ENCODE measurements at places on chromosomes 1 and 21.

DNA sequence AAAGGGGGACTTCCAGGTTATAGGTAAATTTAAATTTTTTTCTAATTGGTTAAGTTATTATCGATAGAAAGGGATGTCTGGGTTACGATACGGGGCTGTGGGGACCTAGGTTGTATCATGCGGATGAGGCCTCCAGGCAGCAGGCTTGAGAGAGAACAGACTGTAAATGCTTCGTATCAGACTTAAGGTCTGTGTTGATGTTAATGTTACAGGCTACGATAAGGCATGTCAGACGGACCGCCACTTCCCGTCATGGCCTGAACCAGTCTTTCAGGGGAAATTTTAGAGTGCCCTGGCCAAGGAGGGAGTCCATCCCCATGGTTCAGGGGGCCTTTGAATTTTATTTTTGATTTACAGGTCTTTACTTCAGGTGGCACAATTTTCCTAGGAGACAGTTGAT is 16.7 kb downstream of the ABCG1 start:
- no peak for DNase-seq

- no peak for DNase-seq
Measured at GRCh38 chr1:82564333-82564732, 763.6 kb downstream of the ADGRL2 start.

DNA sequence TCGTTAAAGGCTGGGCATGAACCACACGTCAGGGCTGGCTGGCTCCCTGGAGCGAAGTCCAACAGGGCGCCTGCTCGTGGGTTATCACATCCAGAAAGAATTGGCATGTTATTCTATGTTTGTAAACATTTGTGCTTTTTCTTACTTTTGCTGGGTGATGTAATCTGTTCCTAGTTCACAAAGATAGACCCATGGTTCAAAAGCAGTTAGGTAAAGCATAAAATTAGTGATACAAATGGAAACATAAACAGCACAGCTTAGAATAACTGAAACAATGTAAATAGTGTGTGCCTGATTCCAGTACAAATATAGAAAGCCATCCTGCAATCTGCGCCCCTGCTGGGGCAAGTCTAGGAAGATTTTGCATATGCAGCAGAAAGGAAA is 184.0 kb upstream of the C1orf174 start:
- no peak for DNase-seq

- DNase-seq, result no peak
Measured at GRCh38 chr1:9630331-9631111, 21.0 kb upstream of the PIK3CD start.

DNA sequence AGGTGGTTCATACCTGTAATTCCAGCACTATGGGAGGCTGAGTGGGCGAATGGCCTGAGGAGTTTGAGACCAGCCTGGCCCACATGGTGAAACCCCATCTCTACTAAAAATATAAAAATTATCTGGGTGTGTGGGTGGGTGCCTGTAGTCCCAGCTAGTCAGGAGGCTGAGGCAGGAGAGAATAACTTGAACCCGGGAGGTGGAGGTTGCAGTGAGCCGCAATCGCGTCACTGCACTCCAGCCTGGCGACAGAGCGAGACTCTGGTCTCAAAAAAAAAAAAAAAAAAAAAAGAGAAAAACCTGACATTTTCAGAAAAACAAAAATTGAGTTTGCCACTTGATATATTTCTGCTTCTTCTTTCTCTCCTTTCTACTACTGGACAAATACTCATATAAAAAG is 24.3 kb downstream of the CA6 start:
- no peak for DNase-seq

- no peak for DNase-seq
Measured at GRCh38 chr1:36590771-36591170, 108.1 kb upstream of the CSF3R start.

DNA sequence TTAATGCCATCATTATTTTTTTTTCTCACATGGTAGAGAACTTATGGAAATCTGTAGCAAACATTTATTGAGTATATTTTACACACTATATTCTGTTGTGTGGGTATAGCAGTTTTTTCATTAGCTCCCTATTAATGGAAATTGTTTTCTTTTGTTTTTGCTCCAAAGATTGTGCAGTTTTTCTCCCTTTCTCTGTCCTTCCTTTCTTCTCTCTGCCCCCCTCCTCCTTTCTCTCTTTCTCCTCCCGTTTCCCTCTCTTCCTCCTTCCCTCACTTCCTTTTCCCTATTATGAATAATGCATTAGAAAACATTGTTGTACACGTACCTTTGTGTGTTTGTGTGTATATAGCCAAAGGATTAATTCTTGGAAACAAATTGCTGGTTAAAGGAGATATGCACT is 20.6 kb downstream of the CDC73 start:
- DNase-seq, result no peak

DNA sequence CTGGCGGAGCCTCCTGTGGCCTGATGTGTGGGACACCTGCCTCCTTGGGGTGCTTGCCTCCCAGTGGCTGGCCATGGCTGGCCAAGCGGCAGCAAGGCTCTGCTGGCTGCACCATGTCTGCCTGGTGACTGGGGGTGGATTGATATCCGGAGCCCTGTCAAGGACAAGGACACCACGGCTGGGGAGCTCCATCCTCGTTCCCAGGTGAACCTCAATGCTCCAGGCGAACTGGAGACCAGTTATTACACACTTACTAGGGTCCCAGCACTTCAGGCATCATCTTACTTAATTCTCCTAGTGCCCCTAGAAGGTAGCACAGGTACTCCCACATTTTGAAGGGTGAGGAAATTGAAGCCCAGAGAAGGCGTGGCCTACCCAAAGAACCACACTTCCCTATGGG is 15.2 kb downstream of the SPATA21 start:
- DNase-seq, result no peak

DNA sequence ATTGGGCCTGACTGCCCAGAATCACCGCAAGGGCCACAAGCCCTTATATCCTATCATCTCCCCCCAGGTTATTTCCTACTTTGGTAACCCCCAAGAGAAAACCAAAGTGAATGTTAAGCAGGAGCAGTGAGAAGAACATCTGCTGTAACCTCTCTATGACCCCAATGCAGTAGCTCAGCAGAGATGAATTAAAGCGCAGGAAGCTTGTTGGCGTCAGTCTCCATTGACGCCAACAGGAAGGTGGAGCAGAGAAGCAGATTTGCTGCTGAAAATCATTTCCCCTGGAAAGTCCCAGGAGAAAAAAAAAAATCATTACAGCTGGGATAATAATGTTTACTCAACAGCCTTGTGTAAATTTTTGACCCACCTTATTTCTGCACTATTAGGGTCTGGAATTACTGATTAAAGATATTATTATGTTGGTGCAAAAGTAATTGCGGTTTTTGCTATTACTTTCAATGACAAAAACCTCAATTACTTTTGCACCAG is 33.2 kb upstream of the FAM163A start:
- no peak for DNase-seq

DNA sequence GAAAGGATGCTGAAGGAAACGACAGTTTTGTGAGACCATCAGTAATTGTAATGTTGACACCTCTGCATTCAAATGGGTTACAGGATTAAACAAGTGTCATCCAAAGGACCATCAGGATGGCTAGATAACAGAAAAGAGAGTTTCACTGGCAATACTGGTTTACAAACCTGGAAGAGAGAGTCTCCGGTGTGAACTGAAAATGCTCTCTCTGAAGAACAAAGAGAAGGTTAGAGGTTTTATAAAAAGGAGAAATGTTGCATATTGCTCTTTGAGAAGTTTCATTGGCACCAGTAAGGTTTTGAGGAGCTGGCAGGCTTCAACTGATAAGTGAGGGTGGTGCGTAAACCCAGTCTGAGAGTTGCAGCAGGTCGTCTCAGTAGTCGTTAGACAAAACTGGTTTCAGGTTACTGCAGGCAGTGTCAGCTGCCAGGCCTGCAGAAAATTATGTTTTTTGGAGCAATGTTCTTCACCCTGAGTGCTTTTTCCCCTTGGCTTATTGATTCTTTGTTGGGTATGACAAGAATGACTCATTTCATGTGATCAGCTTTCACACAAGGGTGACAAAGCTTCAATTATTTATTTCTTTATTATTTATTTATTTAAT is 42.2 kb downstream of the KCNK1 start:
- no peak for DNase-seq

GRCh38 chr1:231194843-231195516 is 33.1 kb downstream of the TRIM67 start:
- no peak for DNase-seq

GRCh38 chr1:162293073-162293692 is 83.5 kb downstream of the SPATA46 start:
- DNase-seq, result no peak

DNA sequence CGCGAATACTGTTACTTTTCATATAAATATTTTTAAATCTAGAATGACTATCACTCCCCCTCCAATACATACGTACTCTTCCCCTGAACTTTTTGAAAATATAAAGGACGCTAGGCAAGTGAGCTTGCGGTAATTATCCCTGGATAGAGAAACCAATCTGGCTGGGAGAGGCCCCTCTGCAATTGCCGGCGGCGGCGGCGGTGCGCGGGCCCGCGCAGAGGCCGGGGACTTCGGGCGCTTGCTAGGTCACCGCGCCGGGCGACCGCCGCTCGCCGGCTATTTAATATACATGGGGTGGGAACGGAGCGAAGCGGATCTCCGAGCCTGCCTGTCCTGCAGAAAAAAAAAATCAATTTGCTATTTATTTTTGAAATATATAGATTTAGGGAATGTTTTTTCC is 416.3 kb upstream of the ESRRG start:
- DNase-seq, result no peak

DNA sequence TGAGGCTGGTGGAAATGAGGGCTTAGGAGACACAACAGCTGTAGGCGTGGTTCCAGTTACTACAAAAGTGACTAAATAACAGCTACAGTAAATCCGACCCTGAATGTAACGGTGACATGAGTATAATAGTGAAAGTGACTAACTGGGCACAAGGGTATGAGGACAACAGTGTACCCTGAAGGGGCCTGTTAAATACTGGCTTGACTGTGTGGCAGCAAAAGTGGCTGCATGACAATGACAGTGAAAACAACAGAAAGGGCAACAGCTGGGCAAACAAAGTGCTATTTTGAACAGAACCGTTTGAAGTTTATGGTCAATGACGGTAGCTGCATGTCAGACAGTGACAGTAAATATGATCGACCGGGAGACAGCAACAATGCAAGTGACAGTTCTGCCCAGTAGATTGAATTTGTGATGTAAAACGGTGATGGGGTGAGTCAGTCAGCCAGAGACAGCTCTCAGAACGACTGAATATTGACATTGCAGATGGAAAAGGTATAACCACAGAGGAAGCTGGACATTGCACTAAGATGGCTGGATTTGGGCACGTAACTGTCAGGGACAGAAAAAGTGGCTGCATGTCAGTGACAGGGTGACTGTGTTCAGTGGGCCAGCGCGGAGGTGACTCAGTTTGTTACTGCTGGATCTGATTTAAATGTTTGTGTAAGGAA is 1.2 kb upstream of the ZBTB40 start:
- DNase-seq, result no peak

- DNase-seq, result no peak
Measured at GRCh38 chr1:179154437-179154836, 72.6 kb downstream of the TOR3A start.

DNA sequence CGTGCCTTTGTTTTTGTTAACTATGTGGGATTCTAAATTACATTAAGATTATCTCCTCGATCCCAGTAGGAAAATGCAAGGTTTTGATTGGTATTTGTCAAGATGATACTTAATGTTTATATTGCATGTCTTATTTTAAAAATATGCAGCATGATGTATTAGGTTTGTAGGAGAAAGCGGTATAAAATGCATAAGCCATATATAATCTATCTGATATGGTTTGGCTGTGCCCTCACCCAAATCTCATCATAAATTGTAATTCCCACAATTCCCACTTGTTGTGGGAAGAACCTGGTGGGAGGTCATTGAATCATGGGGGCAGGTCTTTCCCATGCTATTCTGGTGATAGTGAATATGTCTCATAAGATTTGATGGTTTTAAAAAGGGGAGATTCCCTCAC is 198.1 kb upstream of the NCAM2 start:
- no peak for DNase-seq

- DNase-seq, result peak; percentile 5
Measured at GRCh38 chr21:46603228-46603627, 1.7 kb downstream of the S100B start.

- DNase-seq, result no peak
Measured at GRCh38 chr1:198530953-198531352, 9.5 kb downstream of the ATP6V1G3 start.

GRCh38 chr1:182392050-182393028 is 749 bp upstream of the GLUL start:
- DNase-seq, result no peak

Measured in GM13976 (cell line).